ENCODE measurements at places on chromosomes 3 and 15.

DNA sequence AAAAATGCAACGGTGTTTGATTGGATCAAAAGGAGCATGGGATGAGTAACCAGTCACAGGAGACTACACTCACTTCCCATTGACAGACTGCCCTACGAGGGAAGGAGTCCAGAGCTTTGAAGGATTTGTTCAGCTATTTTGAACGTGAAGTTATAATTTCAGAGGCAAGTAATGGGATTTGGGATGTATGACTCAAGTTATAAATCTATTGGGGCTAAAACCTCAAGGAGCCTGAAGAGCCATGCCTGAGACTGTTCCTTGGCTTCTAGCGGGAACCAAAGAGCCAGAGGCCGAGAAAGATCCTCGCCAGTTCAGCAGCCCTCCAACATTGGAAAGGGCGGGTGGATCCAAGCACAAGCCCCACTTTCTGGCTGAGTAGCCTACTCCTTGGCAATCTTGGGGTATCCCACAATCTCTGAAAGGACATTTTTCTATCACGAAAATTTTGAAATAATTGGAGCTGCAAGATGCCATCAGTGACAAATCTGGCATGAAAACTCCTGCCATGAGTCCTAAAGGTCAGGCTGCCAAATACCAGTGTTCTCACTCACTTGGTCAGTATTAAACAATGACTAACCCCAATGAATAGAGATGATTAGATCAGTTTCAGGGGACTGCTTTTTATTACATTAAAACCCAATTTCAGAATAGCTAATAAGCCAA is 48.6 kb upstream of the SLCO2A1 start:
- DNase-seq = no peak

GRCh38 chr3:4846543-4846942 is 132.7 kb upstream of the BHLHE40 start:
- no peak for DNase-seq

GRCh38 chr3:40302784-40303183 is 6.7 kb upstream of the EIF1B start:
- DNase-seq = no peak

GRCh38 chr3:75176937-75177336 is 487.2 kb upstream of the FRG2C start:
- no peak for DNase-seq

GRCh38 chr15:48330105-48330785 is 984 bp upstream of the DUT start:
- no peak for DNase-seq
